ENCODE measurements at places on chromosomes 12 and 14.

GRCh38 chr14:82725213-82725612 lies 1191.6 kb upstream of the SEL1L start:
- H3K4me3 ChIP-seq: no peak overlapping the region
- DNase-seq: no peak
- no peaks in the 10 kb centered on the region for H3K36me3 ChIP-seq
- H3K4me1 ChIP-seq: peaks cover 9% of the 10 kb centered on the region
- no peak overlapping the region for H3K27ac ChIP-seq

- no peak overlapping the region for H3K4me3 ChIP-seq
- DNase-seq: no peak
- H3K4me1 ChIP-seq: peaks cover 27% of the 10 kb centered on the region
- no peak overlapping the region for H3K27ac ChIP-seq
Measured at GRCh38 chr12:132824053-132824452, 4.6 kb downstream of the GOLGA3 start.

GRCh38 chr12:15273896-15274295 lies 48.4 kb upstream of the PTPRO start:
- H3K27me3 ChIP-seq: peaks cover 16% of the 10 kb centered on the region
- peaks cover 6% of the 10 kb centered on the region for H3K4me1 ChIP-seq
- DNase-seq: no peak
- no peak overlapping the region for H3K4me3 ChIP-seq
- no peaks in the 10 kb centered on the region for H3K36me3 ChIP-seq
- no peak overlapping the region for H3K27ac ChIP-seq

- peaks cover 83% of the 10 kb centered on the region for H3K27me3 ChIP-seq
- no peak for DNase-seq
- H3K4me3 ChIP-seq: no peak overlapping the region
- no peak overlapping the region for H3K27ac ChIP-seq
- H3K4me1 ChIP-seq: peaks cover 9% of the 10 kb centered on the region
Measured at GRCh38 chr14:69882116-69882864, 3.1 kb downstream of the SMOC1 start.

DNA sequence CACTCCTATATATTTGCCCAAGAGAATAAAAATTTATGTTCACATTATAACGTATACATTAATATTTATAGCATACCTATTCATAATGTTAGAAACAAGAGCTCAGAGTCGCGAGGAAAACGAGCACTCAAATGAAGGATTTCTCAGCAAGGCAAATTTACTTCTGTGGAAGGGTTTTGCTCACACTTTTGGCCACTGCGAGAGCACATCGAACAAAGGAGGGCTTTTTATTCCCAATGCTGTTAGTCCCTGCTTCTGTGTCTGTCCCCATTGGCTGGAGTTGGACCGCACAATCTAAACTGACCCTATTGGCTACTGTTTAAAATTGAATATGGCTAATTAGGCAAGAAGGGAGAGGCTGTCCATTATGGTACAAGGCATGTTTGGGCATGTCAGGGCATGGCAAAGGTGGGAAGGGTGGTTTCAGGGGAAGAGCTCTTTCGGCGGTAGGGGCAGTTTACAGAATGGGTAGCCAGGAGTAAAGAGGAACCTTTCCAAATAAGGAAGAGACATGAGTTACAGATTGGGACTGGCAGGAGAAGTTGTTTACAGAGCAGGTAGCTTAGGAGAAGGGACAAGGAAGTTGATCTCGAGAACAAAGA lies 702.9 kb downstream of the TRHDE start:
- H3K4me3 ChIP-seq: no peak overlapping the region
- no peak for DNase-seq
- H3K27me3 ChIP-seq: no peaks in the 10 kb centered on the region

- H3K27ac ChIP-seq: no peak overlapping the region
- no peak for DNase-seq
- H3K4me1 ChIP-seq: peaks cover 30% of the 10 kb centered on the region
- no peaks in the 10 kb centered on the region for H3K27me3 ChIP-seq
Measured at GRCh38 chr14:58537004-58537403, 100.8 kb upstream of the DACT1 start.

DNA sequence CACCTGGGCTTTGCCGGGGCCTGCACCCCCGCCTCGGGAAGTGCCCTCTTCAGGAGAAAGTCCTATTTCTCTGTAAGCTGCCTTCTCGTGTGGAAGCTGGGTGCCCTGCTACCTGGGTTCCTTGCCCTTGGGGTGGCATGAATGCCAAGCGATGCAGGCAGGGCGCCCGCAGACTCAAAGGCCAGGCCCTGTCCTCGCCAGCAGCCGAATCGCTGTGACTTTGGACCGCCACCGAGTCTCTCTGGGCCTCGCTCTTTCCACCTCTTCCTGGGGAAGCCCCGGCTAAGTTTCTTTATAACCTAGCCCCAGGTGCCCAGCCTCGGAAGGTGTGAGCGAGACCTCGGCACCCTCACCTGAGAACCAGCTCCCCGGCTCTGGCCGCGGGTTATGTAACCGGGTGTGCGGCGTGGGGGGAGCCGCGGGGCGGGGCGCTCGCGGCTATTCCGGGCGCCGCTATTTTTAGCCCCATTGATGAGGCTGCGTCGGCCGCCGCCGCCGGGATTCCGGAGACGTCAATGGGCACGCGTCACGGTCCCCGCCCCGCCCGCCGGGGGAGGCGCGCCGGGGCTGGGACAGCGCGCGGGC lies 14.6 kb upstream of the NR4A1 start:
- DNase-seq: peak; percentile 91
- H3K4me3 ChIP-seq: peak overlapping the region; percentile 75
- peak overlapping the region; percentile 96 for H3K27ac ChIP-seq
- no peaks in the 10 kb centered on the region for H3K36me3 ChIP-seq

- DNase-seq: no peak
- no peak overlapping the region for H3K27ac ChIP-seq
- no peak overlapping the region for H3K4me3 ChIP-seq
- H3K4me1 ChIP-seq: no peaks in the 10 kb centered on the region
- H3K27me3 ChIP-seq: peaks cover 43% of the 10 kb centered on the region
Measured at GRCh38 chr12:125221602-125222001, 156.4 kb downstream of the AACS start.
